ENCODE measurements at places on chromosomes 3 and 15.

- no peak for DNase-seq
- no peaks in the 10 kb centered on the region for H3K27me3 ChIP-seq
- H3K4me1 ChIP-seq: peaks cover 3% of the 10 kb centered on the region
- no peaks in the 10 kb centered on the region for H3K36me3 ChIP-seq
Measured at GRCh38 chr3:59809016-59809415, 759.2 kb upstream of the CFAP20DC start.

DNA sequence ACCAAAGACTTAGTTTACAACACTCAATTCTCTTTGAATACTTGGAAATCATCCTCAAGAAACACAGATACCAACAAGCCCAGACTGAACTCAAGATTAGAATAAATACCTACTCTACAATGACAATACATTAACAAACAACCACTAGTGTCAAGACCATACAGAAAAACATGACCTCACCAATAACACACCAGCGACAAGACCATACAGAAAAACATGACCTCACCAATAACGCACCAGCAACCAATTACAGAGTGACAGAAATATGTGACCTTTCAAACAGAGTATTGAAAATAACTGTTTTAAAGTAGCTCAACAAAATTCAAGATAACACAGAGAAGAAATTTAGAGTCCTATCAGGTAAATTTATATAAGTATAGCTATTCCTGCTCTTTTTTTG is 876.0 kb downstream of the EPHA3 start:
- no peak overlapping the region for H3K4me3 ChIP-seq
- H3K27ac ChIP-seq: no peak overlapping the region
- no peaks in the 10 kb centered on the region for H3K36me3 ChIP-seq
- DNase-seq: no peak
- H3K27me3 ChIP-seq: no peaks in the 10 kb centered on the region
- H3K4me1 ChIP-seq: no peaks in the 10 kb centered on the region

GRCh38 chr3:39449796-39450195 is 17.7 kb upstream of the MOBP start:
- no peaks in the 10 kb centered on the region for H3K27me3 ChIP-seq
- no peak for DNase-seq
- H3K4me3 ChIP-seq: no peak overlapping the region
- no peaks in the 10 kb centered on the region for H3K36me3 ChIP-seq
- H3K4me1 ChIP-seq: no peaks in the 10 kb centered on the region

GRCh38 chr3:149426325-149426724 is 48.2 kb upstream of the TM4SF4 start:
- no peak for DNase-seq
- H3K27ac ChIP-seq: no peak overlapping the region
- H3K4me3 ChIP-seq: no peak overlapping the region

DNA sequence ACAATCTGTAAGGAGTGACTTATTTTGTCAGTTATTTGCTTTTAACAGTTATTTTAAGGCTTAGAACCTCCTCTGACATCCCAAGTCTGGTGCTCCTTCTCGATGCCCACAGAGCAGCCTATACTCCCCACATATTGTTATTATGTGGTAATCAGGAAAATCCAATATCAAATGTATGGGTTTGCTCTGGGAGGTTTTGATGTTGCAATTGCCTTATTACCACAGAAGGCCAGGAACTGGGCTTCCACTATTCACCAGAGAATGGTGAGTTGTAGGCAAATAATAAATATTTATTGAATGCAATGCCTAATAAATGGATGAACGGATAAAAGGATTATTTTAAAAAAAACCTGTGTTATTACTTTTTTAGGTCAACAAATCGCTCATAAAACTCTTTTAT is 12.2 kb downstream of the NEK10 start:
- no peak overlapping the region for H3K27ac ChIP-seq
- no peaks in the 10 kb centered on the region for H3K36me3 ChIP-seq
- no peaks in the 10 kb centered on the region for H3K27me3 ChIP-seq
- no peak for DNase-seq

DNA sequence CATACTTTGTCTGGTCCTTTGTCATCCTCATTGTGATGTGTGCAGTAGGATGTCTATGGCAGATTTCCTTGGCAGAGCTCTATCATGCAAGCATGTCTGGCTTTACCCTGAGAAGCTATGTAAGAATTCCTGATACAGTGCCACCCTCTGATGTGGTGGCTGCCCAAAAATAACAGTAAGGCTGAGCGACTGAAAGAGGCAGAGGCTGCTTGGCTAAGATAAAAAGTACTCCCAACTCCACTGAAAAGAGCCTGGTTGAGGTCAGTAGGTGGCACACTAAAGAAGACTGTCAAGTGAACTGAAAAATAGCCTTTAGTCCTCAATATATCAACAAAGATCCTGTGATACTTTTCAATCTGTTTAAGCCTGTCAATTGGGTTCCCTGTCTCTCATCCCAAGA is 31.7 kb downstream of the BTLA start:
- no peak overlapping the region for H3K4me3 ChIP-seq
- H3K27ac ChIP-seq: no peak overlapping the region
- H3K4me1 ChIP-seq: peaks cover 4% of the 10 kb centered on the region
- no peaks in the 10 kb centered on the region for H3K36me3 ChIP-seq
- H3K27me3 ChIP-seq: no peaks in the 10 kb centered on the region

GRCh38 chr3:120284747-120285507 is at the start of gene GPR156:
GPR156 (minus strand) TSS chr3:120285222; CDS start chr3:120244098, 41,124 bp downstream.
- no peaks in the 10 kb centered on the region for H3K36me3 ChIP-seq
- no peaks in the 10 kb centered on the region for H3K27me3 ChIP-seq
- peak within 1 kb of the TSS; percentile 75 for H3K4me3 ChIP-seq
- H3K4me1 ChIP-seq: no peaks in the 10 kb centered on the region
- DNase-seq: no peak
- H3K27ac ChIP-seq: no peak within 1 kb of the TSS

GRCh38 chr3:28207000-28207733 is 34.3 kb upstream of the CMC1 start:
- no peak overlapping the region for H3K4me3 ChIP-seq
- no peaks in the 10 kb centered on the region for H3K36me3 ChIP-seq
- no peaks in the 10 kb centered on the region for H3K27me3 ChIP-seq
- DNase-seq: no peak

- no peaks in the 10 kb centered on the region for H3K4me1 ChIP-seq
- H3K27ac ChIP-seq: no peak overlapping the region
- DNase-seq: no peak
- H3K4me3 ChIP-seq: no peak overlapping the region
- no peaks in the 10 kb centered on the region for H3K27me3 ChIP-seq
Measured at GRCh38 chr3:48344867-48345507, 11.5 kb upstream of the SPINK8 start.

DNA sequence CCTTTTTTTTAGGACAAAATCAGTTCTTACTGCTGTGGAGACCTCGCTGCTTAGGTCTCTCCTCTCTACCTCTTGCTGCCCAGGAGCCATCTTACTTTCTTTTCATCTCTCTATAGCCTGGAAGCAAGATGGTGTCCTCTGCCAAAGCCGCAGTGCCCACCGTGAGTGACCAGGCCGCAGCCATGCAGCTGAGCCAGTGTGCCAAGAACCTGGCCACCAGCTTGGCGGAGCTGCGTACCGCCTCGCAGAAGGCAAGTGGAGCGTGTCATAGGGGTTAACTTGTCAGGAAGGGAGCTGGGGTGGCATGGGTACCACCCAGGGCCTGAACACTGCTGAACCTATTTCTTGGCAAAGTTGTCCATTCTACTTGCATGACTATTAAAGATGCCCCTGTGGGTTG is 320.3 kb upstream of the TPM1 start:
- H3K4me1 ChIP-seq: no peaks in the 10 kb centered on the region
- H3K4me3 ChIP-seq: no peak overlapping the region
- H3K27me3 ChIP-seq: no peaks in the 10 kb centered on the region
- H3K27ac ChIP-seq: no peak overlapping the region

GRCh38 chr3:153970047-153970446 is 151.1 kb upstream of the ARHGEF26 start:
- no peaks in the 10 kb centered on the region for H3K36me3 ChIP-seq
- no peak overlapping the region for H3K27ac ChIP-seq
- no peak for DNase-seq
- H3K27me3 ChIP-seq: no peaks in the 10 kb centered on the region
- no peaks in the 10 kb centered on the region for H3K4me1 ChIP-seq

GRCh38 chr3:157330206-157330605 is 106.4 kb upstream of the PTX3 start:
- no peaks in the 10 kb centered on the region for H3K36me3 ChIP-seq
- DNase-seq: no peak
- H3K4me1 ChIP-seq: no peaks in the 10 kb centered on the region
- no peaks in the 10 kb centered on the region for H3K27me3 ChIP-seq

GRCh38 chr15:100890051-100890720 is 10.6 kb downstream of the ALDH1A3 start:
- H3K27me3 ChIP-seq: no peaks in the 10 kb centered on the region
- no peaks in the 10 kb centered on the region for H3K36me3 ChIP-seq
- DNase-seq: no peak
- H3K4me3 ChIP-seq: no peak overlapping the region
- H3K4me1 ChIP-seq: no peaks in the 10 kb centered on the region

GRCh38 chr3:70342149-70342548 is 29.7 kb upstream of the MDFIC2 start:
- H3K4me1 ChIP-seq: no peaks in the 10 kb centered on the region
- no peaks in the 10 kb centered on the region for H3K27me3 ChIP-seq
- no peak for DNase-seq
- no peak overlapping the region for H3K27ac ChIP-seq

- no peak overlapping the region for H3K27ac ChIP-seq
- H3K4me3 ChIP-seq: peak overlapping the region; percentile 45
- no peaks in the 10 kb centered on the region for H3K36me3 ChIP-seq
- DNase-seq: peak; percentile 93
Measured at GRCh38 chr15:98548139-98548971, 100.0 kb upstream of the IGF1R start.

All from aorta (tissue), 5 donors.